Activated CD8-positive, alpha-beta T cell treated with anti-CD3 and anti-CD28 coated beads for 36 hours (primary cell): ENCODE measurements at places on chromosomes 13 and 19. TPM values are rescaled to one million over a fixed set of nuclear protein-coding genes. Genes with fewer than 3 reads are reported as not detected.

DNA sequence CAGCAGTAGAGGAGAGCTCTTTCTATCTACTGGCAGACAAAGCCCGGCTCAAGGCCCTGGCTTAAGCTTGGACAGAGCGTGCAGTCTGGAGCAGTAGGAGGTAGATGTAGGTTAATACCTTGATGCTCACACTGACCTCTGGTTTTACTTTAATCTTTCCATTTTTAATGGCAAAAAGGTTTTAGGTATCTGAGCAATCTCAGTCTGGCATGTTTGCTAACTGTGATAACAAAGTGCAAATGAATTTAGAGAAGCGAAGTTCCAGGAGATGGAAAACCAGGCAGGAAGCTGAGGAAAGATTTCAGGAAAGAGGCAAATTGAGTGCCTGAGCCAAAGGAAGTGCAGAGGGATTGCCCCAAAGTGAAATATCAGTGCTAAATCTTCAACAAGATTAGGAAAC, 356.6 kb downstream of the FOXO1 start:
- DNase-seq = no peak
- H3K4me1 ChIP-seq = peaks cover 28% of the 10 kb centered on the region
- H3K27me3 ChIP-seq = no peaks in the 10 kb centered on the region
- H3K36me3 ChIP-seq = peaks cover 1% of the 10 kb centered on the region

- DNase-seq = no peak
- no peak overlapping the region for H3K27ac ChIP-seq
- no peaks in the 10 kb centered on the region for H3K36me3 ChIP-seq
- no peaks in the 10 kb centered on the region for H3K4me1 ChIP-seq
- H3K4me3 ChIP-seq = no peak overlapping the region
- no peaks in the 10 kb centered on the region for H3K27me3 ChIP-seq
Measured at GRCh38 chr13:78768950-78769349, 110.0 kb upstream of the OBI1 start.

- no peak overlapping the region for H3K27ac ChIP-seq
- H3K4me1 ChIP-seq = no peaks in the 10 kb centered on the region
- no peaks in the 10 kb centered on the region for H3K36me3 ChIP-seq
- no peak overlapping the region for H3K4me3 ChIP-seq
- DNase-seq = no peak
Measured at GRCh38 chr13:108752276-108752675, 122.9 kb downstream of the MYO16 start.

- no peaks in the 10 kb centered on the region for H3K4me1 ChIP-seq
- DNase-seq = no peak
- H3K36me3 ChIP-seq = no peaks in the 10 kb centered on the region
- H3K27me3 ChIP-seq = no peaks in the 10 kb centered on the region
Measured at GRCh38 chr19:40450664-40451063, 6.5 kb upstream of the SERTAD3 start.

Gene ZNF536
- not detected for total RNA-seq

GRCh38 chr13:44273991-44274770, 99.4 kb upstream of the SERP2 start:
- H3K27me3 ChIP-seq = no peaks in the 10 kb centered on the region
- H3K36me3 ChIP-seq = no peaks in the 10 kb centered on the region
- H3K4me1 ChIP-seq = peaks cover 52% of the 10 kb centered on the region
- H3K27ac ChIP-seq = peak overlapping the region; percentile 91
